Kidney capillary endothelial cell (primary cell): ENCODE measurements at places on chromosomes 1 and 21.

DNA sequence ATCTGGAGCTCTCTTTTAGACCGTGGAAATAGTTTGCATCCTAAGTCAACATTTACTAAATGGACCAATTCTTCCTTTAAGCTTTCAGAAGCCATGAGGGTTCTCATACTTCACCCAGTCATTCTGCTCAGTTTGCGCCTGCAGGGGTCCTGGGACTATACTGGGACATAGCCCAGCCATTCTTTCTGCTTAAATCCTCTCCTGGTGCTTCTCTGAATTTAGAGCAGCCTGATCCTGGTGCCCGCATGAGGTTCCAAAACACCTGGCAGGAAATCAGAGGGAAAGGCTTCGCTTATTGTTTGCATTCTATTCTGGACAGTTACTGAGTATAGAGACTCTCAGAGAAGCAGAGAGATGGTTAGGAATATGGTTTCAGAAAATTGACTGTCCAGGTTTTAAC is 27.0 kb downstream of the TNN start:
- DNase-seq = no peak

DNA sequence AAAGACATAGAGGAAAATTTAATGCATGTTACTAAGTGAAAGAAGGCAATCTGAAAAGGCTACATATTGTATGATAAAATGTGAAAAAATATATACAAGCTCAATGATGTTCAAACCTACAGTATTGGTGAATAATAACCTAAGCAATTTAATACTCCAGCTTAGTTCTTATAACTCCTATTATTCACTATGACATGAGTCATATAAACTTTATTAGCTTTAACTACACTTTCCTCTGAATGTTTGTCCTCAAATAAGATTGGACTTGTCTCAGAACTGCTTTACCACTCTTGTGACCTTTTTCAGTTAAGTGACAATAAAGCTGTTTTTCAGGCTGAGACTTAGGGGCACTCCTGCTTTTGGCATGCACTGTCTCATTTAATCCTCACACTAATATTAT is 50.9 kb downstream of the CNST start:
- no peak for DNase-seq

- no peak for DNase-seq
Measured at GRCh38 chr1:188056011-188056410, 1227.3 kb downstream of the PLA2G4A start.

DNA sequence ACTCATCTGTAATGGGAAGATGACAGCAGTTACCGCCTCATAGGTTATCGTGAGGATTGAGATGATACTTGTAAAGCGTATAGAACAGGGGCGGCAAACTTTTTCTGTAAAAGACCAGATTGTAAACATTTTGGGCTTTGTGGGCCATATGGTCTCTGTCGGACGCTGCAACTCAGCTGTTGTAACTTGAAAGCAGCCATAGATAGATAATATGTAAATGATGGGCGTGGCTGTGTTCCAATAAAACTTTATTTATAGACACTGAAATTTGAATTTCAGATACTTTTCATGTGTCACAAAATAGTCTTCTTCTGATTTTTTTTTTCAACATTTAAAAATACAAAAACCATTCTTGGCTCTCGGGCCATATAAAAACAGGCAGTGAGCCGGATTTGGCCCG is 15.8 kb downstream of the ACTL8 start:
- DNase-seq = no peak

DNA sequence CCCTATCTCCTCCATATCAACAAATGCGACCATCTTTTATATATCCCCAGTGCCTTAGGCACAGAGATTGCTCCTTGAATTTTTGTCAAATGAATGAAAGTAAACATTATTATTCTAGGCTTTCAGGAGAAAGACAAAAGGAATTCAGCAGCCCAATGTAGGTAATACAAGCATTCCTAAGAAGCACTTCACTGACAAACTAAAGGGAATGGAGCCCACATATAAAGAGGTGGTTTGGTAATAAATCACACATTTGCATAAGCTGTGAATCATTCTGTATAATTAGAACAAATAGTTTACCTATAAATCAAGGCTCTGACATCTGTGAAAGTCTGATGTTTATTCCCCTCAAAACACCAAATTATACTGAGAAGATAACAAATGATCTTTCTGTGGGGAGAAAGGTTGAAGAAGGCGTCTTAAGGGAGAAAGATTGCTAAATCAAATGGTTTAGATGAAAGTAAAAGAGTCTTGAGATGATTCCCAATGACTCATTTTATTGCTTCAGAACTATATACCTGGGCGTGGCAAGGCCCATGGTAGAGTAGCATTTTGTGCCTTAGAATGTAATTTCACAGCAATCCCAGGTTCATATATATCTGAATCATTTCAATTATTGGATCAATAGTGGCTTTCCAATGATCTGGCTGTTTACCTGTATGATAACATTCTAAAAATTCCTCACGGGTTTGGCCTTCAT is 558.1 kb downstream of the AGBL4 start:
- no peak for DNase-seq

DNA sequence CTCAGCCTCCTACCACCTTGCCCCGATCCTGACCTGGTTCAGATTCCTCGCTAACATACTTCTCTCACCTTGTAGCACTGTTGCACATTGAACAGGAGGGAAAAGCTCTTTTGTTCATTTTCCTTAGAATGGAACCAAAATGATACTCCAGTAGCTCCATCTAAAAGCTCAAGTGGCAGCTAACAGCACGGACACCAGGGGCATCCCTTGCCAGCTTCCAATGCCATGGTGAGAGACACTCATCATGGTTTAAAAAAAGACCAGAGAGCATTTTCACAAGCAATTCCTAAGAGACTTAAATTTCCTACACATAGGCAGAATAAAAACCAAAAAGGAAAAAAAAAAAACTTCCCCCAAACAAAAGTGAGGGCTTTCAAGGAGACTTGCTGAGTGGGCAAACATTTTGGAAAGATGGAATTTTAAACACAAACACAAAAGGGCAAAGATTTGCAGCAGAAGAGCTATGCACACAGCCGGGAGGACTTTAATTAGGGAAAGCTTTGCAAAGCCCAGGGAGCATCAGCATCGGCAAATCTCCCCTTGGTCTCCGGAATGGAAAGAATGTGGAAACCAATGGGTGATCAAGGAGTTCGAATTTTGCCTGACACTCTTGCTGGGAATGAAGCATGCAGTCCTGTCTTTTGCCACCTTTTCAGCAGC is 84.3 kb downstream of the CAPZB start:
- DNase-seq = no peak

GRCh38 chr1:66523562-66523961 is 10.4 kb upstream of the SGIP1 start:
- DNase-seq = no peak

DNA sequence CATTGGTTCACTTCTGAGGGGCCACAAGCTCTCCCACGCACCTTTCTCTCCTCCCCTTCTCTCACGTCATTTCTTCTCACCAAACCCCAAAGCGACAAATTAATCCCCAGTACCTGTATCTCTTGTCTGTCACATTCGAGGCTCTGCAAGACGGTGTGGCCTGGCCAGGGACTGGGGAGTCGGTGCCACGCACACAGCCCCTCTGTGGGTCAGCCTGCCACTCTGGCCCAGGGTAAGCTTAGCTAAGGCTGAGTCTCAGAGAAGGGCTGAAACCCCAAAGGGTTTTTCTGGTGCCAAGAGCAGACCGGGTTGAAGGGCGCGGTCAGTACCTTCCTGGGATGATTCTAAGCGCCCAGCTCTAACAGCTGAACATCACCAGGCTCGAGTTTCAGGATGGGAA is 34.2 kb upstream of the ZBTB40 start:
- DNase-seq = no peak

DNA sequence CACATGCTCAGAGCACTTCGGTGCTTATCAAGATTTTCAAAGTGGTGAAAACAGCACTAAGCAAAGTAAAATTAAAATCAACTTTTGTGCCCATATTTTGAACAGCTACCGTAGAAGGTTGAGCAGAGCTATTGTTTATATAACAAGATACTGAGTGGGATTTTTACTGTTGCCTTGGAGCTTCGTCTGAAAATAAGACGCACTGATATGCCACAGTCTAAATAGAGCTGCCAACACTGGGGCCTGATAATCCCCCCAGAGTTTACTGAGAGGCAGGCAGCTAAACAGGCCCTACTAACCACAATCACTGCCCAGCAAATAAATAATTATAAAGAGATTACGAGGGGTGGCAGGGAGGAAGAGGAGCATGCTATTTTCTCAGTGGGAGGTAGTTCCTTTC is 650 bp upstream of the CCDC190 start:
- no peak for DNase-seq

- no peak for DNase-seq
Measured at GRCh38 chr1:164638492-164639202, 79.7 kb downstream of the PBX1 start.

- DNase-seq = no peak
Measured at GRCh38 chr1:60149251-60149650, 75.7 kb upstream of the C1orf87 start.

- no peak for DNase-seq
Measured at GRCh38 chr1:58650141-58650540, 49.7 kb downstream of the MYSM1 start.

GRCh38 chr1:234200566-234200965 is 172.7 kb upstream of the COA6 start:
- DNase-seq = no peak

- no peak for DNase-seq
Measured at GRCh38 chr1:209648346-209648745, 3.9 kb downstream of the LAMB3 start.

DNA sequence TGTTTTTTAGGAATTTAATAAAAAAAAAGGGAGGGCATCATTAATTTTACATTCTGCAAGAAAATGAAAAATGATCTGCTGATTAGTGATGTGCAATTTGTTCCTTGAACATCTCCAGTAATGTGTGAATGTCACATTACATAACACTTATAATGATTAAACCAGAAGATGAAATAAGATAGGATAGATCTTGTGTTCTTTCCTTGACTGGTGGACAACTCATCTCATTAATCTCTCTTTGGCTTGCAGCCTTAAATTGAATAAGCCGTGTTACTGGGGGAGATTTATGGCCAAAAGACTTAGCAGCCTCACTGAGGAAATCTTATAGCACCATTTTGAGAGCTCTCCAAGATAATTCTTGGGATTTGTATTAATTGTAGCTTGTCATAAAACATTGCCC is 217.2 kb downstream of the ST6GALNAC3 start:
- no peak for DNase-seq

DNA sequence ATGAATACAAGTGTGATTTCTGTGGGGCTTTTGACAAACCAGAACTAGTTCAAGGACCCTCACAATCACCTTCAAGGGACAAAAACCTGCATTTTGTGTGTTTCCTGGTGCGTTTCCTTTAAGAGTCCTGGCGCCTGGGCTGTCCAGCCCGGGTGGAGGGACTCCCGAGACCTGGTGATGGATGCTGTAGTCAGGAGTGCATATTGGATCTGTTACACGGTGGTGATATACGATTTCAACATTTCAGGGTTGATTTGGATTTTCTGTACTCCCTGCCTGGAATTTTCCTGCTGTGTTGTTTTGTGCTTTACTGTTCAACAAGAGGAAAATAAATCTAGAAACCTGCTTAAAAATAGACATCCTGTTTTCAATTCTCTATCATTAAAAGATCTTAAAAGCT is 162.0 kb downstream of the KIF26B start:
- no peak for DNase-seq

GRCh38 chr21:45471525-45472221 is 66.7 kb downstream of the COL18A1 start:
- DNase-seq = peak; percentile 22

- no peak for DNase-seq
Measured at GRCh38 chr1:34745666-34746065, 9.2 kb upstream of the GJB5 start.

DNA sequence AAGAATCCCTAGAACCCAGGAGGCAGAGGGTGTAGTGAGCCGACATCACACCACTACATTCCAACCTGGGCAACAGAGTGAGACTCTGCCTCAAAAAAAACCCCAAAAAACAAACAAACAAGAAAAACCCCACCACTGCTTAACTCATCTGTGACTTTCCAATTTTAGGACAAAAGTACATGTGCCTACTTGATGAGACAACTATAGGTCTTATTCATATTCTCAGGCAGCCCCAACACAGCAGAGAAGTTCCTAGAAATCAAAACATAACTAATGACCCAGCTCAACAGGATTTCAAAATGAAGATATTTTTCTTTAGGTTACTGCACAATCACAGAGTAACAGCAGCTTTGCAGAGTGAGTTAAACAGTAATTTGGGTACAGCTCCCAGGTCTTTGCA is 26.4 kb downstream of the TIAM1 start:
- DNase-seq = no peak

- DNase-seq = no peak
Measured at GRCh38 chr1:108051631-108052377, 86.8 kb upstream of the VAV3 start.

- peak; percentile 24 for DNase-seq
Measured at GRCh38 chr1:204255966-204256365, 42.2 kb upstream of the GOLT1A start.

GRCh38 chr21:38997051-38997842 is 186.0 kb downstream of the PSMG1 start:
- DNase-seq = no peak

DNA sequence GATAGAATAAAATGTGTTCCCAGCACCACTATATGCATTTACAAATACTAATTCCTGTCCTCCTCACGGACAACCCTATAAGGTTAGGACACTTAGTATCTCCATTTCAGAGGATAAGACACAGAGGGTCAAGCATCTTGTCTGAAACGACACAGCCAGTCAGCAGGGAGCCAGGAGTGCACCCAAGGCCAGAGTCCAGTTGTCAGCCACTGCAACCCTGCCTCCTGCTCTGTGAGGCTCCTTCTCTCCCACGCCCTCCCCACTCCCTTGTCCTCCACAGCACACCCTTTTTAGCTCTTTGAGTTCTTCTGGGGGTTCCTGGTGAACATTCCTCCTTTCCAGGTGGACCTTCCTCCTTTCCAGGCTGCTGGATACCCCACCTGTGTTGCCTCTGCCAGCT is 119.0 kb upstream of the TNR start:
- DNase-seq = no peak

DNA sequence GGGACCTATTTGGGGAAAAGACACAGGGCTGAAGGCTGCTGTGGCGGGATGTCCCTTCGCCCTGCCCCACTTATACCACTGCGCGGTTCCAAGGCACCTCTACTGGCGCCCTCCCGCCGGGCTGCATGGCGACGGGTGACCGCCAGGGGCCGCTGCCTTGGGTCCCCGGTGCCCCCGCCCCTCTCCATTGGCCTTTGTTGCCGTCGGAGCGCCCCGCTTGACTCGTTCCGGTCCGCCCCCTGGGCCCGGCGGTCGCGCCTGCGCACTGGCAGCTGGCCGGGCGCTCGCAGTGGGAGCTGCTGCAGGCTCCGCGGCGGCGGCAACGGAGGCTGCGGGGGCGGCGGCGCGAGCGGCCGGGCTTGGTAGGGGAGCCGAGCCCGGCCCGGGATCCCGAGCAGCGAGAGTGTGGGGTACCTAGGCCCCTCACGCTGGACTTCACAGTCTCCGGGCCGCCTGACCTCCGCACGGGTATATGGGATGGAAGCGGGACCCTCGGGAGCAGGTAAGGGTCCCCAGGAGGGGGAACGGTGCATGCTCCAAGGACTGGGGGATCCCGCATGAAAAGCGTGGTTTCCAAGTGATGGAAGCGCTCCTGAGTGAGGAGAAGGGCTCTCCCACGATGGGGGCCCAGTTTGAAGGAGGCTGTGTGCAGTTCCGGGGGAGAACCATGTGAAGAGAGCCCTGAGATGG is at the start of gene AGO1:
Gene AGO1 (plus strand): TSS at position 265 of the 690 bp plus-strand sequence. CDS start 213 bp downstream, at position 478.
- DNase-seq = peak; percentile 94

GRCh38 chr1:216181590-216181989 is 241.7 kb downstream of the USH2A start:
- no peak for DNase-seq
